Activated CD4-positive, alpha-beta T cell treated with anti-CD3 and anti-CD28 coated beads for 1 hour (primary cell): ENCODE measurements at places on chromosomes 11 and 22.

DNA sequence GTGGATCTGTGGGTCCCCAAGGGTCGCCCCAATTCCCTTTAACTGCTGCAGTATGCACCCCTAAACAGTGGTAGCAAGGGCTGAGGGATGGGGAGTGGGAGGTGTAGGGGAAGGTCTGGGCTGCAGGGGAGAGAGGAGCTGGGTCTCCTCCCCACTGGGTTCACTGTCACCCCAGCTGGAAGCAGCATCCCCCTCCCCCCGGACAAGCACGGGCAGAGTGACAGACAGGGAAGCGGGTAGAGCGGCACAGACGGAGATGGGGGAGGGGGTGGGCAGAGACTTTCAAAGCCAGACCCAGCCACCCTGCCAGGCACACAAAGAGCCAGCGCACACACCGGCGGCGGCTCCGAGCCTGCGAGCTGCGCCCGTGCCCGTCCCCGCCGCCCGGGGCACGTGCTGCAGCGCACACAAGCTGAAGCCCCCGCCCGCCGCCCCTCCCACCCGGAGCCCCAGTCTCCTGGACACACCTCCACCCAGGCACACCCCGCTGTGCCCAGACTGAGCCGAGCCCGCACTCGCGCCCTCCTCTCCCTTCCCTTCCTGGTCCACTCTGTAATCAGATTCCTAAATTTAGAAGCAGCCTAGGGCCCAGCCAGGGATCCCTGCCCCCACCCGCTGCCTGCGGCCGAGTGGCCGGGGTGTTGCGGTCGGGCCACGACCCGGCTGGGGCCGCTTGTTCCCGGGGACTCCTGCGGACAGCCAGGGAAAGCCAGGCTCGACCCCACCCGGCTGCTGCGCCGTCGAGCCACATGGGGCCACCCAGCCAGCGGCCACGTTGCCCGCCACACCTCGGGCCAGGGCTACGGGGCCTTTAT is 935 bp upstream of the RCOR2 start:
- no peak for DNase-seq

- DNase-seq: no peak
These were observed 11.3 kb downstream of the GGTLC2 start for GRCh38 chr22:22655452-22656290.

DNA sequence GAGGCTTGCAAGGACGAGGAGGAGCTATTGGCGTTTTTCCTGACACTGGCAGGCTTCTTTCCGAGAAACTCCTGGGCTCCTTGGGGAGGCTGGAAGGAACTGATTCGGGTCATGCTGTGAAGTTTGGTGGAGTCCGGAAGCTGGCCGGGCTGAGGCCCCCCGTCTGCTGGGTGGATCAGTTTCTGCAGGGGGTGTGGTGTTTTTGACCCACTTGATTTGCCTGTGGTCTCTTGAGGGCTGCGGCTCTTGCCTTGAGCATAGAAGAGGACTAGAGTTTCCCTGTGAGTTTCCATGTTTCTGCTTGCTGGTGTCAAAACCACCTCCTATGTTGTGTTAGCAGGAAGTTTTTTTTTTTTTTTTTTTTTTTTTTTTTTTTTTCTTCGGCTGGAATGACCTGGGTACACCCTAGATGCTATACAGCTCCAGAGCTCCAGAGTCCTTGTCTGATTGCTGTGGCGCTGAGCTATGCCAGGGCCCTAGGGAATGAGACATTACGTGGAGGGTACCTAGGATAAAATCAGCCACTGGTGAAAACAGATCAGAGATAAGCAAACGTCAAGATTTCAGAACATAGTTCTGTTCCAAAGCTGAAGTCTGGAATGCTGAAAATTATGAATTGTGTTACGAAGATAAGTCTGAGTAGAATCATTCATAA is 728 bp downstream of the TBC1D22A start:
- no peak for DNase-seq

GRCh38 chr22:33328789-33329296 is 270.7 kb upstream of the SYN3 start:
- DNase-seq: no peak

- DNase-seq: no peak
These were observed 113.5 kb downstream of the SHANK2 start for GRCh38 chr11:71138737-71139425.

GRCh38 chr22:36590441-36591056 is 61.6 kb upstream of the EIF3D start:
- DNase-seq: no peak

DNA sequence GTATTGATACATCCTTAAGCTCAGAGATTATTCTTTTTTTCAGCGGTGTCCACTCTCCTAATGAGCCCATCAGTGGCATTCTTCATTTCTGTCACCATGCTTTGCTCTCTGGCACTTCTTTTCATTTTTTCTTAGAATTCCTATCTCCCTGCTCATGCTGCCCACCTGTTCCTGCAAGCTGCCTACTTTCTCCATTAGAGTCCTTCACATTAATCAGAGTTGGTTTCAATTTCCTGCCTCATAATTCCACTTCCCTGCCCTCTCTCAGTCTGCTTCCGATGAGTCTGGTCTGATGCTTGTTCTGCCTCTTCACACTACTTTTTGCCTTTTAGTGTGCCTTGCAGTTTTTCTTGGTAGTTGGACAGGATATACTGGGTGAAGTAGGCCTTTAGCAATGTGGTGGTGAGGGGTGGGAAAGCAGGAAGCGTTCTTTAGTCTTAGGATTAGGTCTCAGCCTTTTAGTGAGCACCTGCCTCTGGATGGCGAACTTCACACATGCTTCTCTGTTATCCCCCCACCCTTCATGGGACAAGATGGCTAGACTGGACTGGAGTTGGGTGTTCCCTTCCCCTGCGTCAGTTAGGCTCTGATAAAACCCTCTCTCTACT is 53.6 kb downstream of the CECR2 start:
- no peak for DNase-seq

DNA sequence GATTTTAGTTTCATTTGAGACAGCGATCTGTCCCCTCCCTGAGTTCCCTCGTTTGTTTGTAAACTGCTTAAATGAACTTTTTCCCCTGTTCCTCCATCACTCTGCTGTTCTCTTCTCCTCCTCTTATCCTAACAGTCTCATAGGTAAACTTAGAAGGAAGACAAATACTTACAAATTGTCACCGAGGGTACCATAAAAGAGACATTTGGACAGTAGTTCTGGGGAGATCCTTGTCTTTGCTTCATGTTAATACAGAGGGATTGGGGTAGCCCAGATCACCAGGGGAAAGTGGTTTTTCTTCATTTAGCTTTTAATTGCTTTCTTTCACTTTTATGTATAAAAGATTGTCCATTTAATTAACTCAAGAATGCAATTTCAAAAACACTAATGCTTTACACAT is 46.1 kb downstream of the ZBTB16 start:
- no peak for DNase-seq

- DNase-seq: no peak
These were observed 140.3 kb downstream of the GRIK4 start for GRCh38 chr11:120651836-120652235.
